ENCODE measurements at places on chromosomes 5 and 9.

GRCh38 chr5:141908796-141909195 lies 14.9 kb upstream of the DELE1 start:
- DNase-seq, result no peak

- no peak for DNase-seq
Measured at GRCh38 chr5:143313298-143313852, 90.1 kb downstream of the NR3C1 start.

DNA sequence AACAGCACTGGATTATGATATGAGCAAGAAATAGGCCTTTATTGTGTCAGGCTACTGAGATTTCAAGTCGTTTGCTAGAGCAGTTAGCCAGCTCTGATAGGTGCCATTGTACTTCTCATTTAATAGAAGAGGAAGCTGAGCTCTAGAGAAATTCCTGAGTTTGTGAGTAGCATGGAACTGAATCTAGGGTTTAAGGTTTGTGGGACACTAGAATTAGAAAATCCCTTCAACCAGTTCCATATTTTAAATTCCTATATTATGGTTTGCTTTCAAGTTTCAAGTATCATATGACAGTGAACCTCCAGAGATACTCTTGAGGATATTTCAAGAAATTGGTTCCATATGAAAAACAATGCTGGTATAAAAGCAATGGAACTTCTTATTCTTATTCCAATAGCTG lies 87.6 kb downstream of the ANKRD55 start:
- no peak for DNase-seq

DNA sequence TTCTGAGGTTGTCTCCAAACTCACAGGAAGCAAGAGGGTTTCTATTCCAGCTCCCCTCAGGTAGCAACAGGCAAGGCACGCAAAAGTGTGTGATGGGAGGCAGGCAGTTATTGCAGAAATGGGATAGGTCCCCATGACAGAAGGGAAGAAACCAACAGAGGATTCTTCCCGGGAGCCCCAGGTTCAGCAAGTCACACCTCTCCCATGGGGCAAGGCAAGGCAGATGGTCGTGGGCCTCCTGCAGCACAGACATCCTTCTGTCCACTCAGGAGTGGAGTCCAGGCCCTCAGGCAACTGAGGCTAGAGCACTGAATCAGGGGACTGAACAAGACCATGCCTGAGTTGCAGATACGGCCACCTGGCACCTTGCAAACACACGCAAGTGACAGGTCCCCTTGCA lies 424.9 kb upstream of the IRX4 start:
- DNase-seq, result no peak

All from NCI-H2107 (cell line).